ENCODE measurements at places on chromosomes 3 and 15. TPM values are rescaled to one million over a fixed set of nuclear protein-coding genes. Genes with fewer than 3 reads are reported as not detected.

Gene SLC12A1
- not detected for total RNA-seq

Gene ARGFX
- not detected for total RNA-seq

Gene TMCO5A
- not detected for total RNA-seq

Gene OR5K2
- total RNA-seq, result not detected

Measured in left lobe of liver (tissue), 2 donors.